ENCODE measurements at places on chromosomes 4 and X.

DNA sequence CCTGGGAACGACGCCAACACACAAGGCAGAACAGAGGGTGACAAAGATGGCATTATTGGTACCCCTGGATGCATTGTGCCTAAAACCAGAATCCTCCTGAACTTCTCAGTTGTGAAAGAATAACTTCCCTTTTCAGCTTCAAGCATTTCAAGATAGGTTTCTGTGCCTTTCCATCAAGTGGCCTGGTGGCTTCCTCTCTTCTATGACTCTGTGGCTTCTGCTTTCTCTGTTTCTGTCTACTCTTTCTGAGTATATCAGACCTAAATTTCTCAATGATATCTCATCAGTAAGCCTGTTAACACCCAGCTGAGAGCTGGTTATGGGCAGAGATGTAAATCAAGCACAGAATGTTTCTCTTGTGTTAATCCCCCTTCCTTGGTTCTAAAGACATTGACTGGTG lies 21.4 kb upstream of the FAM9B start:
- no peak for ATAC-seq

- ATAC-seq: no peak
Observed at GRCh38 chr4:43238585-43238984, 346.1 kb downstream of the GRXCR1 start.

- ATAC-seq: no peak
Observed at GRCh38 chr4:153479101-153479500, 12.9 kb downstream of the TMEM131L start.

- peak; percentile 56 for ATAC-seq
Observed at GRCh38 chrX:24760363-24761000, 66.8 kb downstream of the POLA1 start.

DNA sequence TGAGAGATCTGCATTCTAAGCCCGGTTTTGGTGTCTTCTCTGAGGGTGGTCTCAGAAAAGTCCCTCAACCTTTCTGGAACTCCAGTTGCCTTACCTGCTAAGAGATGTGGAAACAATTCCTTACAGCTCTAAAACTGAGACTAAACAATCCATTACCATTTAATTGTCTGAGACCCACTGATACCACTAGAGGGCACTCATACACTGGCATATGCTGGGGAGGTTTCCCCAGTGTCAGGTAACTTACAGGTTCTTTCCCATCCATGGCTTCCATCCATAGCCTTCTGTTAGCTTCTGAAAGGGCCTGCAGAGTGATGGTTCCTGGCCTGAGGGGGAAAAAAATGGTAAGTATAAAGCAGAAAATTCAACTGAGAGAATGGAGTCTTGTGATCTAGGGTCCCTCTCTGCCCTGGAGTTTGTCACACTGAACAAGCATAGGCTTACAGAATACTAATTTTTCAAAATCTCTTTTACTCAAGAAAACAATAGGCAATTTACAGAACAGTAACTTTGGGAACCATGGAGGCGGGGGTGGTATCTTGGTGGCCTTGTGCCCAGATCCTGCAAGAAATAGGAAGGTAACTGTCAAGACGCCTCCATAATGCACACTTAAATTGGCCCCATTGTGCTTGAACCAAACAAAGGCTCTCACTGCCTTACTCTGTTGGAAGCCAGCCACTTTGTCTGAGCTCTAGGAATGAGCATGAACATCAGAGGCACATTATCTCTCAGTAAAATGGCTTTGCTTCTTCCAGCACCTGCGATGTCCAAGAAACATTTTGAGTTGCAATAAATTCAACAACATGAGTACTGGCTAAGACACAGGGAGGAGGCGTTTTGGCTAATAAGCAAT lies 236.1 kb downstream of the OPHN1 start:
- ATAC-seq: peak; percentile 91

- no peak for ATAC-seq
Observed at GRCh38 chrX:154298312-154298711, 2.7 kb downstream of the TKTL1 start.

DNA sequence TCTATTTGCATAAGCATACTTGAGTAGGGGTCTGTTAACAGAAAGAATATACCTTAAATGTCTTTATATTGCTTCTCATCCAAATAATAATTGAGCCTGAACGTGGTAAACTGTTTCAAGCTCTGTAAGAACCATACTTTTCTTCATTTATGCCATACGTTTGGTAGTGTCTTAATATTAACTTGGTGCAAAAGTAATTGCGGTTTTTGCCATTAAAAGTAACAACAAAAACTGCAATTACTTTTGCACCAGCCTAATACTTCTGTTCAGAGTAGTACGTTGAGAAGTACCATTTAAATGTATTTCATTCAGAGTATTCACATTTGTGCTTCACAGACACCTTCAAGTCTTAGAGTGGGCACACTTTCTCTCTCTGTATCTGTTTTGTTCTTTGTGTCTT lies 60.5 kb downstream of the DDIT4L start:
- no peak for ATAC-seq

GRCh38 chr4:23782778-23783437 lies 106.9 kb downstream of the PPARGC1A start:
- ATAC-seq: no peak

DNA sequence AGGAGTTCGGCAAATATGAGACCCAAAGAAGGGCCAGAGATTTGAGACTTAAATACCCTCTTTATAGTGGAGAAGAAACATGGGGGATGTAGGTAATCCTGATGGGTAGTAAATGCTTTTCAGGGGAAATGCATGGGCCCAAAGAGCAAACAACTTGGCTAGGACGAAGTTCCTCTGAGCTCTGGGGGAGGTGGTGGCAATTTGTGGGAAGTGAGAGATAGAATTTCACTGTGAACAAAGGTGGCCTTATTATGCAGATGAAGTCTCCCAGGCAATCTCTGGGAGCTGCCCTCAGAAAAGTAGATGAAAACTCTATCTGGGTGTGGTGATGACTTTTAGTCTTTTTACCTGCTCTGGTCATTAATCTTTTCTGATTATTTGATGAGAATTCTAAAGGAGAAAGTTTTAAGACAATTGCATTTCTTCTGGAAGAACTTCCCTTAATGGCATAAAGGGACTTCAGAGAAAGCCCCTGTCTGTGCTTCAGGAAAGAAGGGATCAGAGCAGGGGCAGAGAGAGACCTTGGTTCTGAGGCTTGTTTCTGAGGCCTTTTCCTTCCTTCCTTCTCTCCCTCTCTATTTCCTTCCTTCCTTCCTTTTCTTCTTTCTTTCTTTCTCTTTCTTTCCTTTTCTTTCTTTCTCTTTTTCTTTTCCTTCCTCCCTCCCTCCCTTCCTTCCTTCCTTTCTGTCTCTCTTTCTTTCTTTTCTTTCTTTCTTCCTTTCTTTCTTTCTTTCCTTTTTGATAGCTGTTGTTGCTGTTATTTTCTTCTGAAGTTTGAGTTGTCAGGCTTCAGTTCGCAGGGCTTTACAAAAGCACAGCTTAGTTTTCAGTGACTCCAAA lies 37.5 kb upstream of the MAOA start:
- ATAC-seq: no peak

GRCh38 chrX:50716706-50717105 lies 97.3 kb downstream of the SHROOM4 start:
- ATAC-seq: no peak

- no peak for ATAC-seq
Observed at GRCh38 chr4:88275949-88276515, 8.3 kb downstream of the PPM1K start.
